Aorta (tissue), 5 donors: ENCODE measurements at places on chromosomes 2 and 18. TPM values are rescaled to one million over a fixed set of nuclear protein-coding genes. Genes with fewer than 3 reads are reported as not detected.

- no peak for DNase-seq
- no peaks in the 10 kb centered on the region for H3K36me3 ChIP-seq
- no peaks in the 10 kb centered on the region for H3K27me3 ChIP-seq
- no peaks in the 10 kb centered on the region for H3K4me1 ChIP-seq
These were observed 58.6 kb downstream of the GALR1 start for GRCh38 chr18:77308216-77308615.

GRCh38 chr18:7394050-7394659 is 163.3 kb downstream of the LRRC30 start:
- H3K27ac ChIP-seq, result no peak overlapping the region
- no peaks in the 10 kb centered on the region for H3K4me1 ChIP-seq
- H3K4me3 ChIP-seq, result no peak overlapping the region
- H3K27me3 ChIP-seq, result no peaks in the 10 kb centered on the region

DNA sequence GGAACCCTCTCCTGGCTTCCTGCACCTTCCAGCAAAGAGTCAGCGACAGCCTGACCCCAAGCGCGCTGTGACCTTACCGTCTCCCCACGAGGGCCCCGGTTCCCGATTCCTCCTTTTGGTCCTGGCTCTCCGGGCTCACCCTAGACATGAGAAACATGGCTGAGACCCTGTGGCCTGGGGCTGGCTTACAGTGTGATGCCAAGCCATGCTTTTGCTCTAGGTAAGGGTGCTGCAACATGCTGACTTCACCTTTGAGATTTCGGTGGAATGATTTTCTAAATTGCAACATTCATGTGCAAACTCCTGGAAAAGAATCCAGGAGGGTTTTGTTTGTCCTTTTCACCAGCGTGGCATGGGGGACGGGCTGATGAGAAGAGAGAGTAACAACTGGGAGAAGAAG is 63.9 kb downstream of the COL6A3 start:
- no peak for DNase-seq
- no peaks in the 10 kb centered on the region for H3K27me3 ChIP-seq
- peaks cover 1% of the 10 kb centered on the region for H3K36me3 ChIP-seq

DNA sequence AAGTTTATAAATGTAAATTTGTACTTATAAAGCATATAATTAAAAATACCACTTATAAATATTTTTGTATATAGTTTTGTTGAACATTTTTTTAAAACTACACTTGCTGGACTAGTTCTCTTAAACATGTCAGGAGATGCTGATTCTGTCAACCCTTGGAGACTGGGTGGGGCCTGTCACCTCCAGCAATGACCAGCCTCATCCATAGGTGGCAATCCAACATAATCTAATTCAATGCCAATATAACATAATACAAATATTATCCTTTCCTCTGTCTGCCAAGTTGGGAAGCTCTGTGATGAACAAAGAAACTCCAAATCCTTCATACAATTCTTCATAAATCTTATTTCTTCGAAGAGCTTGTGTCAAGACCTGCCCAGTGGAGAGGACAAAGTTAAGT is 140.4 kb downstream of the RBMS1 start:
- H3K27ac ChIP-seq, result no peak overlapping the region
- H3K4me1 ChIP-seq, result peaks cover 3% of the 10 kb centered on the region
- no peaks in the 10 kb centered on the region for H3K27me3 ChIP-seq
- no peaks in the 10 kb centered on the region for H3K36me3 ChIP-seq
- no peak for DNase-seq
- H3K4me3 ChIP-seq, result no peak overlapping the region

DNA sequence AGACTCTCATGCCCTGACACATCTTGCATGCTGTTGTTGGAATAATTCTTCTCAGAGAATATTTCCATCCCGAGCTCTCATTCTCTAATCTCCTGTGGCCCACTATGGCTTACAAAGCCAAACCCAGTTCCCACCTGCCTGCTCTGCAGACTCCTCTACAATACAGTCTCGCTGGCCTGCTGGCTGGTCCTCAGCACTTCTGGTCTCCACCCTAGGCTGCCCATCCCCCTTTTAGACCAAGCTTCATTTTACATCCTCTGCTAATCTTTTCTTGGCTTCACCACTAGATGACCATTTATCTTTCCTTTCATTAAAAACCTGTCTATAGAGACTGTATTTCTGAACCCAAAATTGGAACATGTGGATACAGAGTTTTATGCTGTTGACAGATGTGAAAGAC is 42.5 kb upstream of the YPEL5 start:
- H3K27me3 ChIP-seq, result no peaks in the 10 kb centered on the region
- H3K27ac ChIP-seq, result no peak overlapping the region
- H3K4me1 ChIP-seq, result no peaks in the 10 kb centered on the region
- no peak overlapping the region for H3K4me3 ChIP-seq
- H3K36me3 ChIP-seq, result no peaks in the 10 kb centered on the region

- H3K27ac ChIP-seq, result no peak overlapping the region
- no peak overlapping the region for H3K4me3 ChIP-seq
These were observed 60.8 kb downstream of the MTHFD2 start for GRCh38 chr2:74259191-74259590.

DNA sequence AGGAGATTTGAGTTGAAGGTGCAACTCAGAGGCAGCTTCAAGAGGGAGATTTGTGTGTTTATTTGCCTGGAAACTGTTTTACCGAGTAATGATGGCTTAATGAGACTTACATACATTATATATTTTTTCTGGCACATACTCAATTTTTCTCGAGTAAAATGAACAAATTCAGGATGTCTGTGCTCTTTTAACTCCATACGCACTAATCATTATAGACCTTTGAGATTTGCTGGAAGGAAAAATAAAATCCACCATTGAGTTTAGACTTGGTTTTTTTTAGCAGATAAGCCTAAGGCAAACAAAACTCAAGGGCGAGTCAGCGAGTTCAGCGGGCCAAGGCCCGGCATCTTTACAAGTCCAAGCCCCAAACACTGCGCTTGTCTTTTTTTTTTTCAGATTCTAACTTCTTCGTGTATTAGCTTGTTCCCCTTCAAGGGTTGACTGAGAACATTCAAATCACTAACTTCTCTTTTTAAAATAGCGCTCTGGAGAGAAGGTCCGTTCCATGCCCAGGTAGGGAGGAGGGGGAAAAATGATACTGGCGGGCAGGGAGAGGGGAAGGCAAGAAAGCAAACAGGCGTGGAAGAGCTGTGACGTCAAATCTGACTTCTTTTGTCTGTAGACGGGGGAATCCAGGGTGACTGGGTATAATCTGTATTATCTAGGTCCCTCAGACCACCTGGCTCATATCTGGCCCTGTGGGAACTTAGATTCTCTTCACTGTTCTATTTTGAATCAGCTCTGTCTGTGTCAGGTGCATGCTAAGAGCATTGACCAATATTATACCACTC is 72.7 kb upstream of the MAP3K20 start:
- no peak overlapping the region for H3K4me3 ChIP-seq
- H3K27ac ChIP-seq, result no peak overlapping the region

DNA sequence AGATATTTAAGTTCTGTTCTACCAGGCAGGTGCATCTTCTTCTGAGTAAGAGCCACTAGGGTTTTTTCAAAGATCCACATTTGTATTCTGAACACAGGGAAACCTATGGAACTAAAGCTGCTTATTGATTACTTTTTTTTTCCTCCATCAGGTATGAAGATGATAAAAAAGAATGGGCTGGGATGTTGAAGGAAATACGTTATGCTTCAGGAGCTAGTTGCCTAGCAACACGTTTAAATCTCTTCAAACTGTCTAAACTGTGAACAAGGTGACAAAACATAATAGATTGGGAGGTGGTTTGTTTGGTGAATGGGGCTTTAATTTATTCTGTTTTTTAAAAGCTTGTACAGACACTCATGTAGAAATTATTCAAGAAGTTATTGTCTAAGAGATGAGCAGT is 15.9 kb downstream of the KLHL41 start:
- H3K4me1 ChIP-seq, result no peaks in the 10 kb centered on the region
- no peaks in the 10 kb centered on the region for H3K27me3 ChIP-seq
- no peak overlapping the region for H3K27ac ChIP-seq
- no peak overlapping the region for H3K4me3 ChIP-seq
- H3K36me3 ChIP-seq, result peaks cover 3% of the 10 kb centered on the region

Gene L3MBTL4
- 2.8 TPM for total RNA-seq

Gene CPO
- 0.51 TPM for total RNA-seq

Gene PPP3R1
- total RNA-seq, result 51.0 TPM

Gene RTP5
- not detected for total RNA-seq

Gene EIPR1
- total RNA-seq, result 13.7 TPM

Gene COL4A4
- total RNA-seq, result 14.1 TPM
